ENCODE measurements at places on chromosomes 1 and 21.

- no peak for DNase-seq
Measured at GRCh38 chr1:170095976-170096748, 21.7 kb upstream of the KIFAP3 start.

DNA sequence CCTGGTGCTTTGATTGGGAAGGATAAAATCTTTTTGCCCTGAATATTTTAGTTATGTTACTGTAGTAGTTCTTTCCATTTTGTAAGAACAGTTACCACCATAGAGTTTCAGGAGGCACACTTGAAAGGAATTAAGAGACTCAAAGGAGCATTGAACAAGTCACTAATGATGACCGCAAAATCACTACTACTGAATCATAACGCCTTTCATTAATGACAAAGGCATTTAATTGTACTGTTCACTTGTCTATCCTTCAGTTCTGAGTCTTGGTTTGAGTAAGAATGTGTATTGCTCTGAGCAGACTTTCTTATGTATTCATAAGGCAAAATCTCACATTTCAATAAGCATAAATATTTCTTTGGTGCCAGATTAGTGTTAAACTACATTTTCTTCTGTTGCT lies 24.9 kb downstream of the LHX9 start:
- no peak for DNase-seq

DNA sequence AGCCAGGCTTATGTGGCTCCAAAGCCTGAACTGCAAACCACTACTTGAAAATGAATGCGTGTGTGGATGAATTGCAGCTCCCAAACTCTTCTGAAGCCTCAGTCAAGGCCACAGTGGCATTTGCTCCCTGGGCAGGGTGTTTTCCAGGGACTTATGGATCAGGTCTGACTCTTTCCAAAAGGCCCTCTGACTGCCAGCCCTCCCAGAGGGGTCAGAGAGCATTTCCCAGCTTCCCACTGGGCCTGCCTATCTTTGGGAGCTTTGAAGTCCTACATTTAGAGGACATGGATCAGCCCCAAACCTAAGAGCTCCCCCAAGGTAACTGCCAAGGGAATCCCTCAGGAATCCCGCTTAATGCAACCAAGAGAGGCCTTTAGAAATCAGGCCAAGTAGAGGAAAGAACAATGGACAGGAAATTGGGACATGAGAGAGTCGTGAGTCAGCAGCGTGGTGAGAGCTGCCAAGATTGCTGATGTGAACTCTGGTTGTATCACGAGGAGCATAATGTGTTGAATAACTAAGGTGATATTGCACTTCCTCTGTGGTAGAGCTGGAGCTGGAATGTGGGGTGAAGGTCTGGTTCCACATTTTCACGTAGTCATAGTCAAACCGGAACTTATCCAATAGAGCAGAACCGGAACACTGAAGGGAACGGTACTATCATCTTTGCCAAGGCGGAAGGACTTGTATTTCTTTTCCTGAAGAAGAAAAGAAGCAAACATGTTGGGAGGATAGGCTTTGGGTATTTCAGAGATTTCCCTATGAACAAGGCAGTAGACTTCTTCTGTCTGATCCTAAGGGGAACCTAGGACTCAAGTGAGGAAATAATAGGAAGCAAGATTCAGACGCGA lies 99.4 kb upstream of the JUN start:
- DNase-seq: no peak

DNA sequence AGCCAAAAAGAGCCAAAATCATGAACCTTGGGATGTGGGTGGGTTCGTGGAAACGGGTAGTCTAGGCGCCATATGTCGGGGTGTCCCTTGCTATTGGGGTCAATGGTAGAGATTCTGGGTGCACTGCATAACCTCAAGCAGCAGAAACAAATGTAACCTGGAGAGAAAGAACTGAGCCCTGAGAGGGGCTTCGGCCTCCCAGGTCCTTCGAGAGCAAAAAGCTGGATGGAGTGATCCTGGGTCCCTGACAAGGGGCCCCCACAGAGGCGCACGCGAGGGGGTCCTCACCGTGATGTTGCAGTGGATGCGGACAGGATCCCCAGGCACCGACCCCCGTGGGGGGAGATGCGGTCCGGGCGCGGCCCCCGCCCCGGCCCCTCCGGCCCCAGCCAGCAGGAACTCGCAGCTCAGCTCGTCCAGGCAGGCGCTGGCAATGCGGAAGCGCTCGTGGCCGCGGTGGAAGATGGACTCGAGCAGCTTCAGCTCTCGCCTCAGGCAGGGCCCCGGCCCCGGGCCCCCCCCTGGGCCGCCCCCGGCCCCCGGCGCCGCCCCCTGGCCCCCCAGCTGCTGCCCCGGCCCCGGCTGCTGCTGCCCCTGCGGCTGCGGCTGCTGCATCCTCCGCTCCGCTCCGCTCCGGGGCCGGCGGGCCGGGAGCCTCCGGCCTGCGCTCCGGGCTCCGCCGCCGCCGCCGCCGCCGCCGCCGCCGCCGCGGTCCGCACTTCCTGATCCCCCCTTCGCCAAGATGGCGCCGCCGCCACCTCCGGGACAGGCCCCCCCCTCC lies at the start of gene UBE2Q1:
TSS of gene UBE2Q1 (minus strand) at position 724 of the 781 bp plus-strand sequence. CDS start at position 615, 109 bp downstream.
- DNase-seq: no peak

- no peak for DNase-seq
Measured at GRCh38 chr1:67738401-67738800, 53.4 kb downstream of the GADD45A start.

- DNase-seq: no peak
Measured at GRCh38 chr1:75067975-75068374, 66.2 kb upstream of the LHX8 start.

GRCh38 chr1:173997791-173998190 lies 24.4 kb downstream of the RC3H1 start:
- DNase-seq: no peak

- no peak for DNase-seq
Measured at GRCh38 chr1:240511789-240512188, 100.2 kb downstream of the GREM2 start.

- no peak for DNase-seq
Measured at GRCh38 chr21:38075833-38076587, 159.8 kb upstream of the KCNJ6 start.

Data from activated CD4-positive, alpha-beta T cell treated with anti-CD3 and anti-CD28 coated beads, Interleukin-2, Interleukin-4, amounts not matched to agents 100 ng/mL and 50 ng/mL, durations not matched to agents 16 hours and 8 hours (primary cell).